Psoas muscle (tissue), 8 donors: ENCODE measurements at places on chromosomes 12 and 14. TPM values are rescaled to one million over a fixed set of nuclear protein-coding genes. Genes with fewer than 3 reads are reported as not detected.

DHRS2 gene
- total RNA-seq: 0.21 TPM

ADCY4 gene
- 13.9 TPM for total RNA-seq

KLRD1 gene
- 0.17 TPM for total RNA-seq

EML1 gene
- total RNA-seq: 6.9 TPM

RTN1 gene
- 0.74 TPM for total RNA-seq

IKZF4 gene
- 8.2 TPM for total RNA-seq

- peaks cover 48% of the 10 kb centered on the region for H3K4me1 ChIP-seq
- H3K27ac ChIP-seq: peak overlapping the region; percentile 97
- H3K27me3 ChIP-seq: no peaks in the 10 kb centered on the region
- H3K36me3 ChIP-seq: no peaks in the 10 kb centered on the region
Measured at GRCh38 chr12:2335109-2335508, 282.3 kb downstream of the CACNA1C start.

DNA sequence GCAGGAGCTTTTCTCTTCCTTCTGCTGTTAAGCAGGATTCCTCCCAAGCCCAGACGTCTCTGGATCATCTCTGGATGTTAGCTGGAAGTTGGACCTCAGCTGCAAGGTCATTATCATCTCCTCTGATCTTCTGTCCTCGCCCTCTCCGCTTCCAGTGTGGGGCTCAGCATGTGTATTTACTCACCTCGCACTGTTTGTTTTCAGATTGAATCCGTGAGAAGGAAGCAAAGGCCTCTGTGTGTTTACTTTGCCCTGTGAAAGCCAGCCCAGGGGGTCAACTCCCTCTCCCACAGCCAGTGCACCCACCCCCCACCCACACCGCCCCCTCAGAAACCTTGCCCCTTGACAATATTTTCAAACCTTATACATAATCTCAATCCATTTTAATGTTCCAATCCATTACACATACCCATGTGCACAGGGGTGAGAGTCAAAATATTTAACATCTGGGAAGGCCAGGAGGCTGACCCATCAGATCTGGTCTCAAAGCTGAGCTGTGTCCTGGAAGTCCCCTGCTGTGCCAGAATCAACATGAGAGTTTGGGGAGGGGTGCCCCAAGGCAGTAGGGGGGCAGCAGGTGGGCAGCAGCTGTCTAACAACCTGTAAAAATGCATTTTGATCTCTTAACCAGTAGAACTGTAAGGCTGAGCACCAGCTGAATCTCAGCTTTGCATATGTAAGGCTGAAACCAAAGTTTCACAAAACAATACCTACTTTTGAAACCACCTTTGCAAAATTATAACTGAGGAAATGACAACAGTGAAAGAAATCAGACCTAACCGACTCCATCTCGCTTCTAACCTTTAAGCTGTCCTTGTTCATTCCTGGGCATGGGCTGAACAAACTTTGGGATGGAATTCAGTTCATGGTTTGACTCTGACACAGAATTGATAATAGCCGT is 157.9 kb downstream of the ZNF664 start:
- no peak overlapping the region for H3K4me3 ChIP-seq
- H3K4me1 ChIP-seq: no peaks in the 10 kb centered on the region
- no peak overlapping the region for H3K27ac ChIP-seq
- H3K36me3 ChIP-seq: no peaks in the 10 kb centered on the region
- no peaks in the 10 kb centered on the region for H3K27me3 ChIP-seq
- DNase-seq: no peak

GRCh38 chr12:91866566-91866965 is 279.1 kb downstream of the BTG1 start:
- H3K27me3 ChIP-seq: no peaks in the 10 kb centered on the region
- H3K27ac ChIP-seq: no peak overlapping the region
- DNase-seq: no peak
- H3K4me1 ChIP-seq: no peaks in the 10 kb centered on the region
- no peak overlapping the region for H3K4me3 ChIP-seq

DNA sequence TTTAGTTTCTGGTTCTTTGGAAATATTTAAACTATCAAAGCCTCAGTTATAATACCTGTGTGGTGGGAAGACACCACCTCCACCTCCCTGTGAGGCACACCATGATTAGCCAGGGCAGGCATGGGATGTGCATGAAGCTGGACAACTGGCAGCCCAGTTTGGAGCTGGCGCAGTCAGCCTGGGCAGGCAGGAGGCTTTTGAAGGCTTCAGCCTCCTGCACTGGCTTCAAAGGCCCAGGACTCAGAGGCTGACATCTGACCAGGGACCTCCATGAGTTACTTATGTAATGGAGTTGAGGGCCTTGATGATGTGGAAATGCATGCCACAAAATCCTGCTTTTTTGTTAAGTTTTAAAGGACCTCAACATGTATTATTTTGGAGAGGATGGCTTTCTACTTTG is 30.3 kb downstream of the C14orf132 start:
- no peak overlapping the region for H3K27ac ChIP-seq
- no peak for DNase-seq

TAS2R42 gene
- not detected for total RNA-seq

HRK gene
- total RNA-seq: 0.15 TPM

GRCh38 chr14:45332360-45332988 is 79.5 kb upstream of the MIS18BP1 start:
- H3K4me3 ChIP-seq: no peak overlapping the region
- no peak overlapping the region for H3K27ac ChIP-seq
- H3K27me3 ChIP-seq: no peaks in the 10 kb centered on the region
- no peak for DNase-seq

DNA sequence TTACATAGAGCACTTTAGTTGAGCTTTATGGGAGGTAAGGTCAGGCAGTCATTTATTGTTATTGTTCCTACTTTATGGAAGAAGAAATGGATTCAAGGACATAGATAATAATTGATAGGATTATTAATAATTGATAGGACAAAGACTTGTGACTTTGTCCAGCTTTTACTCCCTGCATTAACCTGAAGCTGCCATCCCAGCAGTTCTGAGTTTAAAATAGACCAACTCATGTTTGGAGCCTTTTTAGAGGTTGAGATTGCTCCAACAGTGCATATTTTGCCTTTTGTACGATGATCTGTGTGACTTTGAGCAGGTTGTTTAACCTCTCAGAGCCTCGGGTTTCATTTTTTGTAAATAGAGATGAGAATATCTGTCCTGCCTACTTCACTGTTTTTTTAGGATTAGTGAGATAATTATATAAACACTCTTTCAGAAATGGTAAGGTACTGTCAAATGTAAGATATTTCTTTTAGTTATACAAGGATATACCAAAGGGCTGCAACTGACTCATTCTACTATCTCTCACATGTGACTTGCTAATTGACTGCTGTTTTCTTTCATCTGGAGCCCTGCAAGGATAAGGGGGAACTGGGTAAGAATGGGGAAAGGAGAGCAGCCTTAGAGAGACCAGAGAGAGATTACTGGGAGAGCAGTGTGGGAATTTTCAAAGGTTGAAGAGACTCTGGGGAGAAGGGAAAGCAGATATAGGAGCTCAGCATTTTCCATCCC is 15.3 kb downstream of the WDR20 start:
- peaks cover 30% of the 10 kb centered on the region for H3K4me1 ChIP-seq
- no peak overlapping the region for H3K4me3 ChIP-seq
- H3K27ac ChIP-seq: no peak overlapping the region
- no peak for DNase-seq

GRCh38 chr12:12408265-12408690 is 51.4 kb downstream of the BORCS5 start:
- H3K4me3 ChIP-seq: no peak overlapping the region
- no peaks in the 10 kb centered on the region for H3K4me1 ChIP-seq
- H3K27ac ChIP-seq: no peak overlapping the region
- no peaks in the 10 kb centered on the region for H3K27me3 ChIP-seq
- no peaks in the 10 kb centered on the region for H3K36me3 ChIP-seq
- no peak for DNase-seq

- no peaks in the 10 kb centered on the region for H3K36me3 ChIP-seq
- H3K4me3 ChIP-seq: no peak overlapping the region
- peaks cover 3% of the 10 kb centered on the region for H3K27me3 ChIP-seq
- no peaks in the 10 kb centered on the region for H3K4me1 ChIP-seq
Measured at GRCh38 chr12:3464561-3464960, 26.4 kb upstream of the PRMT8 start.

DNA sequence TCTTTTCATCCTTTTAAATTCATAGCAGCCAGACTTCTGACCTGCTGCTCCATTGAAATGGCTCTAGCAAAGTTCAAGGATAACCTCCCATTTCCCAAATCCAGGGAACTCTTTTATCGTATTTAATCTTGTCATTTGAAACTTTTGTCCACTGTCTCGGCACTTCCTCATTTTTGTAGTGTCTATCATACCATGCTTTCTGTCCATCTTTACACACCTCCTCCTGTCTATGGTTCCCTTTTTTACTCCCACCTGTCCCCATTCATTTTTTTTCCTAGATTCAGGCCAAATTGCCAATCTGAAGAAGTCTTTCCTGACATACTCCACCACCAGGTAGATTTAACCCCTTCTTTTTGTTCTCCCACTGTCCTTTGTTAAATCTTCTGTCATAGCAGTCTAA is 31.0 kb downstream of the NFYB start:
- no peak overlapping the region for H3K27ac ChIP-seq
- H3K27me3 ChIP-seq: no peaks in the 10 kb centered on the region
- no peak for DNase-seq
- peaks cover 12% of the 10 kb centered on the region for H3K4me1 ChIP-seq
- H3K36me3 ChIP-seq: peaks cover 52% of the 10 kb centered on the region

DNA sequence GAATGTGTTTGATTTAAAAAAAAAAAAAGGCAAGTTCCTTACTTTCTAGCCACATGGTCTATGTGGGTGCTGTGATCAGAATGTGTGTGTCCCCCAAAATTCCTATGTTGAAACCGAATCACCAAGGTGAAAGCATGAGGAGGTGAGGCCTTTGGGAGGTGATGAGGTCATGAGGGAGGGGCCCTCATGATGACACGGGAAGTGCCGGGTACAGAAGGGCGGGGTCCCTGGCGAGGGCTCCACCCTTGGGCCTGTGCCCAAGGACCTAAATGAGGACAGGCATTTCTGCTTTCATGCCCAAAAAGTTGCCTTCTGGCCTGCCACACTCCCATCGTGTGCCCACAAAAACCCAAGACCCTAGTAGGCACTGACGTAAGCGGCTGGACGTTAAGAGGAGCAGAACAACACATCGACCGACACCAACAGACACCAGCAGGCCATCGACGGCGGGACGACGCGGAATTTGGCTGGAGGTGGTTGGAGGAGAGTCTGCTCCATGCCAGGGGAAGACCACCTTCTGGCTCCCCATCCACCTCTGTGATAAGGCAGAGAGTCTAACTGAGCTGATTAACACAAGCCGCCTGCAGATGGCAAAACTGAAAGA is 211.8 kb downstream of the FOXN3 start:
- H3K36me3 ChIP-seq: no peaks in the 10 kb centered on the region
- H3K27ac ChIP-seq: no peak overlapping the region
- peaks cover 15% of the 10 kb centered on the region for H3K4me1 ChIP-seq
- H3K4me3 ChIP-seq: no peak overlapping the region

- no peak overlapping the region for H3K4me3 ChIP-seq
- no peak overlapping the region for H3K27ac ChIP-seq
- H3K27me3 ChIP-seq: no peaks in the 10 kb centered on the region
Measured at GRCh38 chr12:94875525-94875924, 128.0 kb downstream of the NDUFA12 start.

SIVA1 gene
- 55.8 TPM for total RNA-seq

- no peak overlapping the region for H3K27ac ChIP-seq
- H3K4me1 ChIP-seq: no peaks in the 10 kb centered on the region
- H3K4me3 ChIP-seq: no peak overlapping the region
- DNase-seq: no peak
- peaks cover 4% of the 10 kb centered on the region for H3K27me3 ChIP-seq
- no peaks in the 10 kb centered on the region for H3K36me3 ChIP-seq
Measured at GRCh38 chr14:76654573-76655108, 106.6 kb upstream of the VASH1 start.

DNA sequence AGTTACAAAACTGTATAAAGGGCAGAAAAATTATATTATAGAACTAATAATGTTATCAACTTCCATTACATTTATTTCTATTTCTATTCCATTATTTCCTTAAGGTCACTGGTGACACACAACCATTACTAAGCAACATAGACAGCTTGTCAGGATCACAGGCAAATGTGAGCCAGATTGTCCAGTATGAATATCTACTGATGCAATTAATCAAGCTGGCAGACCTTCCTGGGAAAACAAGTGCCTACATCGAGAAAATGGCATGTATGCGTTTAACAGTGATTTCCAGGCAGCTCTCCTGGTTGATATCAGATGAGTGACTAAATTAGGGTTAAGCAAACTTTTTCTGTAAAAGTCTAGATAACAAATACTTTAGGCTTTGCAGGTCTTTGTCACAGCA is 36.9 kb upstream of the TSPAN8 start:
- no peak overlapping the region for H3K27ac ChIP-seq
- H3K4me3 ChIP-seq: no peak overlapping the region
- no peaks in the 10 kb centered on the region for H3K27me3 ChIP-seq
- no peaks in the 10 kb centered on the region for H3K4me1 ChIP-seq
- no peak for DNase-seq

DNA sequence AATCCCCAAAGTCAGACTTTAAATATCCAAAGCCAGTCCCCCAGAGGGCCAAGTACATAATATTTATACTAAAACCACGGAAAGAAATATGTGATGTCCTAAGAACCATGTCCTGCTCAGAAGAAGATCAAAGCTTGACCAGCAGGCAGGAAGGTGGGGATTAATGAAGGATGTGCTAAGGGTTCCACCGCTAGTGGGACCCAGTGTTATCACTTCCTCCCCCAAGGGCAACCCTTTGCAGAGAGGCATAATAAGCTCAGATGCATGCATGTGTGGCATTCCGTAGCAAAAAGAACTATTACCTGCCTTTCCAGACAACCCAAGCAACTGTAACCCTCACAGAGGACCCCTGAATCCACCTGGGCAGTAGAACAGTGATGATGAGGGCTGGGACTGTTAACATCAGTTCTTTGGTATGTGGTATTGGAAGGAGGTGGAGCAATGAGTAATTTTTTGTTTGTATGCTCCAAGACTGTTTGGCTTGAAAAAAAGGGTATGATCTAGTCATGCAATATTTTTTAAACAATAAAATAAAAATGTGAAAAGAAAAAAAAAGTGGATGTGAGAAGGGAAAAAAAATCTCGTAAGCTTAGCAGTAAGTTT is 71.7 kb upstream of the ETV6 start:
- no peaks in the 10 kb centered on the region for H3K4me1 ChIP-seq
- no peaks in the 10 kb centered on the region for H3K36me3 ChIP-seq
- no peaks in the 10 kb centered on the region for H3K27me3 ChIP-seq

- H3K27me3 ChIP-seq: no peaks in the 10 kb centered on the region
- DNase-seq: no peak
- no peaks in the 10 kb centered on the region for H3K36me3 ChIP-seq
- H3K4me3 ChIP-seq: no peak overlapping the region
- peaks cover 17% of the 10 kb centered on the region for H3K4me1 ChIP-seq
Measured at GRCh38 chr12:29681370-29681769, 102.4 kb downstream of the TMTC1 start.

GRCh38 chr14:55513491-55513890 is 66.5 kb upstream of the KTN1 start:
- no peak overlapping the region for H3K4me3 ChIP-seq
- no peak overlapping the region for H3K27ac ChIP-seq
- H3K36me3 ChIP-seq: no peaks in the 10 kb centered on the region
- peaks cover 3% of the 10 kb centered on the region for H3K4me1 ChIP-seq
